Neural progenitor cell (in vitro differentiated cells): ENCODE measurements at places on chromosomes 12 and 14.
A peak's percentile ranks its signal among the peaks of the same experiment; 100 is the strongest.

- DNase-seq: peak; percentile 25
Observed at GRCh38 chr14:95535226-95536021, 574 bp downstream of the GLRX5 start.

GRCh38 chr12:3421191-3421978 lies 69.6 kb upstream of the PRMT8 start:
- DNase-seq: no peak

- no peak for DNase-seq
Observed at GRCh38 chr14:93082576-93083001, 33.1 kb downstream of the ITPK1 start.

DNA sequence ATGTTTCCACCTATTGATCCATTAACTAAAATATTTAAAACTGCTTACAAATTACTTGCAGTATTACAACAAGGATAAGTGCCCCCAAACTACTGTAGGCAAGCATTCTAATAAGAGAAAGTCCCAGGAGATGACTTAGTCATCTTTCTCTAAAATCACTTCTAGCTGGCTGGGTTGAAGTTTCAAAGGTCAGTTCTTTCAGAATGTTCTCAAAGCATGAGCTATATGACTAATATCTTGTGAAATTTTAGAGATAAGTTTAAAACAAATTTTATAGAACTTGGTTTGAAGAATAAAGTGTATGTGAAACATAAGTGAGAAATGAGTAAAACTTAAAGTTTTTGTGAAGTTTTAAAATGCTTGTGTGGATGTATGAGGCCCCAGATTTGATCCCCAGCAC lies 24.3 kb upstream of the OR6J1 start:
- DNase-seq: no peak

DNA sequence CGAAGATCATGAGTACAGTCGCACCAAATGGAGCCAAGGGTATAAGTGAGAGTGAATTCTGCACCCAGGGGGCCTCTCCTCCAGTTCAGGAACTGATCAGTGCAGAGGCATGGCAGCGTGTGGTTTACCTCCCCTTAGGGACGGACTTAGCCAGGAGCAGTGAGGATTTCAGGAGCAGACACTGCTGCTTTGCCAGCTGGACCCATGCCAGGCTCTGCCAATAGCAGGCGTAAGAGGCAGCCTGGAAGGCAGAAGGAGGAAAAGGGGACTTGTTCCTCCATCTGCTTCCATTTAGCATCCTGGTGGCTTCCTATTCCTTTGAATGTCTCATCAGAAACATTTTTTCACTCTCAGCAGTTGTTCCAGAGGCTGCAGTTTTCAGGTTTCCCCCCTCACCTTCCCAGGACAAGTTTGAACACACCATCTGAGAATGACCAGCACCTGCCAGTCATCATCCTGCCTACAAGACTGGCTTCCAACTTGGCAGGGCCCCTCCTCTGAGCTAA lies 137.0 kb upstream of the LMNTD1 start:
- DNase-seq: no peak

DNA sequence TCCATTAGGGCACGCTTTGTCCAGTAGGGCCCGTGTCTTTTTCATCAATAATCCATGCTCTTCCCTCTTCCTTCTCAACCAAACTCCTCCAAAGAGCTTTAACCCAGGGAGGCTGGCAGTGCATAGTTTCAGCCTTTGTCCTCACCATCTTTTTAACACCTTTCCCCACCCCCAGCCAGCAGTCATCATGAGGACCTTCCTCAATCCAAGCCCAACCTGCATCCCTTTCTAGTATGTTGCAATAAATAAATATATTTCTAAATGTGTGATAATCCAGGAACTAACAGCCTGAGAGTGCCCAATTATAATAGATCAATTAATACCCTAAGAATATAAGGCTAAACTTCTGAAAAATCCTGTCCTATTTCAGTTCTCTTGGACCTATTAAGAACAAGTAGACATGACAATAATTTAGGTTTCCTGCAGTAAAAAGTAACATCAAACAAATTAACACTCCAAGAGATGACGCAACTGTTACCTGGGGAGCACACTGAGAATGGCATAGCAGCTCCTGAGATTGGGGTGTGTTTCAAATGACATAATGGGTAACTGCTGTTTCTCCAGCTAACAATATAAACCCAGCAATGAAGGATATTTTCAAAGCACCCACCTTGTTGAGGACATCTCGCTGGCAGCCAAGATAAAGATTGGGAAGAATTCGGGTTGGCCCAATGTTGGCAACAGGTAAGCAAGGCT lies 62.6 kb downstream of the DUSP16 start:
- no peak for DNase-seq

- DNase-seq: no peak
Observed at GRCh38 chr14:106518054-106518943, 991.9 kb downstream of the TMEM121 start.

DNA sequence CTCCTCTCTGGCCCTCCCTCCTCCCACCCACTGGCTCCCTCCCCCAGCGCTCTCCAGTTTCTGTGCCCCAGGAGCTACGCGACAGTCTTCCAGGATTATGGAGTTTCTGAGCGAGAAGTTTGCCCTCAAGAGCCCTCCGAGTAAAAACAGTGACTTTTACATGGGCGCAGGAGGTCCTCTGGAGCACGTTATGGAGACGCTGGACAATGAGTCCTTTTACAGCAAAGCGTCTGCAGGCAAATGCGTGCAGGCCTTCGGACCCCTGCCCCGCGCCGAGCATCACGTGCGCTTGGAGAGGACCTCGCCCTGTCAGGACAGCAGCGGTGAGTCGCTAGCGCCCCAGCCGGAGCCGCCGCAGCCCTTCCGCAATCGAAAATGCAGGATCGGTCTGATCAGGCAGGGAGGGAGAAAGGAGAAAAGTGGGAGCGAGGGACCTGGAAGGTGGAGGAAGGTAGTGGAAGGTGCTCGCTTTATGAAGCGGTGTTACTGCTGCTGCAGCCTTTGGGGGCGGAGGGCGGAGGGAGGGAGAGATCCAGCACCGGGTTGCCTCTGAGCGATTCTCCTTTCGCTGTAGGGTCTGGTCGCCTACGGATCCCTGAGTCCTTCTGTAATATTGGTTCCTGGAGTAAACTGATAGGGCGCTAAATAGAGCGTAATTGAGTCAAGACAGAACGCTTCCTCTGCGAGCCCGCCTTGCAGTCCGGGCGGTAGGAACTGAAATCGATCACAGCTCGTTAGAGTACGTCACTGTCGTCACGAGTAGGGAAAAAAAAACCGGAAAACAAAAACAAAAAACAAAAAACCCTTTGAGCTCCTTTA lies at the start of gene ALX1:
ALX1 (plus strand) TSS at position 56 of the 819 bp plus-strand sequence; CDS start at position 98, 42 bp downstream.
- peak; percentile 89 for DNase-seq

DNA sequence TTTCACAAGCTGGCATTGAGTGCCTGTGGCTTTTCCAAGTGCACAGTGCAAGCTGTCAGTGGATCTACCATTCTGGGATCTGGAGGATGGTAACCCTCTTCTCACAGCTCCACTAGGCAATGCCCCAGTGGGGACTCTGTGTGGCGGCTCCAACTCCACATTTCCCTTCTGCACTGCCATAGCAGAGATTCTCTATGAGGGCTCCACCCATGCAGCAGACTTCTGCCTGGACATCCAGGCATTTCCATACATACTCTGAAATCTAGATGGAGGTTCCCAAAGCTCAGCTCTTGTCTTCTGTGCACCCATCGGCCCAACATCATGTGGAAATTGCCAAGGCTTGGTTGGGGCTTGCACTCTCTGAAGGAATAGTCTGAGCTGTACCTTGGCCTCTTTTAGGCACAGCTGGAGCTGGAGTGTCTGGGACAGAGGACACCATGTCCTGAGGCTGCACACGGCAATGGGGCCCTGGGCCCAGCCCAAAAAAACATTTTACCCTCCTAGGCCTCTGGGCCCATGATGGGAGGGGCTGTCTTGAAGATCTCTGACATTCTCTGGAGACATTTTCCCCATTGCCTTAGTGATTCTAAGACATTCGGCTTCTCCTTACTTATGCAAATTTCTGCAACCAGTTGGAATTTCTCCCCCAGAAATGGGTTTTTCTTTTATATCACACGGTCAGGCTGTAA lies 313.3 kb upstream of the SFSWAP start:
- no peak for DNase-seq

GRCh38 chr14:106691601-106692291 lies 1165.4 kb downstream of the TMEM121 start:
- DNase-seq: no peak
